ENCODE measurements at places on chromosomes 2 and 18. TPM values are rescaled to one million over a fixed set of nuclear protein-coding genes. Genes with fewer than 3 reads are reported as not detected.

DNA sequence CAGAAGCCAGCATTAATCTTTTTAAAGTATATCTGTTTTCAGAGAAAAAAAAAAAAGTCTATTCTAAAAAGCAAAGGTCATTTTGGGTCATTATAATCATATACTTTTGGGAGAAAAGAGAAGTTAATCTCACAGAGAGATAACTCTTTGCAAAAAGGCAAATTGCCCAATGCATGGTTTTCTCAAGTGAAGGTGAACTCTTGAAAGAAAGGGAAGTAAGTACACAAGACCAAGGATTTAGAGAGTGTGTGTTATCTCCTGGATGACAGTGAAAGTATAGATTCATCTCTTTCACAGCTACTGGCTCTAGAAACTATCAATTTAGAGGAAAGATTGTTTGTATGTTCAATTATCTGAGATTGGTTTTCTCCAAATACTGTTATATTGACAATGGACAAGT lies 151.4 kb downstream of the CD8B2 start:
- no peak overlapping the region for H3K4me3 ChIP-seq
- no peaks in the 10 kb centered on the region for H3K4me1 ChIP-seq
- no peaks in the 10 kb centered on the region for H3K36me3 ChIP-seq
- H3K27ac ChIP-seq = no peak overlapping the region
- H3K27me3 ChIP-seq = no peaks in the 10 kb centered on the region

- no peaks in the 10 kb centered on the region for H3K36me3 ChIP-seq
- H3K27ac ChIP-seq = no peak overlapping the region
- no peak overlapping the region for H3K4me3 ChIP-seq
- no peaks in the 10 kb centered on the region for H3K4me1 ChIP-seq
- no peak for DNase-seq
Measured at GRCh38 chr2:234954551-234954992, 2.8 kb downstream of the SH3BP4 start.

DNA sequence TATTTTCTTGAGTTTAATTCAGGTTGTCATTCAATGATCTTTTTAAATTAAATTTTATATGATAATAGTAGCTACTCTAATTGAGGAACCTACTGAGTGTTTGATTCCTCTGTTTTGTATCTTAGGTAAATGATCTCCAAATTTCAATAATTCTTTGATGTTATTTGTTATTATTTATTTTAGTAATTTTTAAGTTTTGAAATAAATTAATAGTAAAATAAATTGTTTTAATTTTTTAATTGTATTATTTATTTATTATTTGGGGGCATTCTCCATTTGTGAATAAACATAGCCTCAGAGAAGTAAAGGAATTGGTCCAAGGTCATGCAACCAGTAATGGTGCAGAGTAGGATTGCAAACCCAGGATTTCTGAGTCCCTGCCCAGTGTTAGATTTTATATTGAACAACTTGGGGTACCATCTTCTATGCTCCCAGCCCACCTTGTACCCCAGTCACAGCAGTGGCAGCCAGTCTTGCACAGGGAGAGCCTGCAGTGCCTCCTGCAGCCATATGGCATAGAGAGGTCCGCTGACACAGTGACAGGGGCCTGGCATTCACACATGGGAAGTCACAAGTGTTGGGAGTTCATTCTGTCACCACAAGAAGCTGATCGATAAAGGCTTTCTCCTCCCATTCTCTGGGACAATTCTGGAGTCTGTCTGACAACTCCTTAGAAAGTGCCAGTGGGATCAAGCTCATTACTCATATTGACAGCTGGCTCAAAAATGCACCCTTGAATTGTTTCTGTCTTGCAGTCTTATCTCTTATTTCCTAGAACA lies 110.0 kb upstream of the ETAA1 start:
- DNase-seq = no peak
- H3K4me3 ChIP-seq = no peak overlapping the region
- no peak overlapping the region for H3K27ac ChIP-seq
- no peaks in the 10 kb centered on the region for H3K36me3 ChIP-seq

Gene RAB6C
- not detected for total RNA-seq

GRCh38 chr2:7467782-7468447 lies 550.7 kb downstream of the RNF144A start:
- no peak overlapping the region for H3K4me3 ChIP-seq
- no peaks in the 10 kb centered on the region for H3K27me3 ChIP-seq
- no peaks in the 10 kb centered on the region for H3K4me1 ChIP-seq
- no peak overlapping the region for H3K27ac ChIP-seq
- H3K36me3 ChIP-seq = no peaks in the 10 kb centered on the region
- DNase-seq = no peak

Data from naive thymus-derived CD4-positive, alpha-beta T cell (primary cell).